Activated CD4-positive, alpha-beta T cell treated with anti-CD3 and anti-CD28 coated beads, Interleukin-10, Interleukin-2, amounts not matched to agents 100 ng/mL and 50 ng/mL, durations not matched to agents 16 hours and 8 hours (primary cell): ENCODE measurements at places on chromosomes 1 and 21.
A peak's percentile ranks its signal among the peaks of the same experiment; 100 is the strongest.

GRCh38 chr1:201471772-201472171 is 2.8 kb upstream of the PHLDA3 start:
- no peak for DNase-seq

DNA sequence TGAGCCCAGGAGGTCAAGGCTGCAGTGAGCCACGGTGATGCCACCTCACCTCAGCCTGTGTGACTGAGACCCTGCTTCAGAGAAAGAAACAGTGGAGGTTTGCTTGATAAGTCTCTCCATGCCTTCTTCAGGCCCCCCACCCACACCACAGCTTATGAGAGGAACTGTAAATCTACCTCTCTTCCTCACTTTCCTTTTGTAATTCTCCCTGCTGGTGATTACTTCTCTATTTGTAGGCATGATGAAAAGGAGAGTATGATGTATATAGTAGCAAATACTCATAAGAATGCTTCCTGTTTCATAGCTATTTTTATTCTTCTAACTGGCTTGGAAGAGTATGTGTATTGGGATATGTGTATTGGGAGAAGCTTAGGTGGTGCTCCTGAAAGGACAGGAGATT is 186.3 kb downstream of the VPS13D start:
- no peak for DNase-seq

- DNase-seq = no peak
These were observed 1079.8 kb downstream of the ADGRL2 start for GRCh38 chr1:82880506-82880905.

- no peak for DNase-seq
These were observed 54.5 kb downstream of the C8B start for GRCh38 chr1:56911098-56911938.

DNA sequence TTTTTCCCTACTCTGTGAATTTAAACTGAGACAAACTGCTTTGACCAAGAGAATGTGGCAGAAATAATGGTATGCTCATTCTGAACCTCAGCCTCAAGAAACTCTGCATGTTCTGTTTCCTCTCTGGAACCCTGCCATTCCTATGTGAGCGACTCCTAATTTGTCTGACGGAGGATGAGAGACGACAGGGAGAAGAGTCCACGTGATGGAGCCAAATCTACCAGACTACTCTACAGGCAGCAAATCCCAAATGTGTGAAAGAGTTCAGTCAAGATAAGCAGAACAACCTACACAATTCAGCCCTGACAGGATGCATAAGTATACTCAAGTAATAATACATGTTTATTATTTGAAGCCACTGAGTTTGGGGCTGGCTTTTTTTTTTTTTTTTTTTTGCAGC is 153.5 kb downstream of the DPYD start:
- no peak for DNase-seq

DNA sequence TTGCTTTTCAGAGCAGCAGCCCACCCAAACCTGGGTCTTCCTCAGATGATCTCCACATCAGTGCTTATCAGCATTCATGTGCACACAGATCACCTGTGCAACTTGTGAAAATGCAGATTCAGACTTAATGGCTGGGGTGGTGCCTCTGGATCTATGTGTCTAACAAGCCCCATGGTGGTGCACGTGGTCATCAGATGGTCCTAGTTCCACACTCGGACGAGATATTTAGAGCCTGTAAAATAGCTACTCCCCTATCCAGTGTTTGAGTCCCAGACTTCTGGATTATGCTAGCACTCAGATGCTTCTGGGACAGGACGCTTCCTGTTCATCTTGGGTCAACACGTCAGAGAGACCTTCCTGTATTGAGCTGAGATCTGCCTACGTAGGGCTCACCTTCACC is 114.2 kb downstream of the LIPI start:
- DNase-seq = no peak

DNA sequence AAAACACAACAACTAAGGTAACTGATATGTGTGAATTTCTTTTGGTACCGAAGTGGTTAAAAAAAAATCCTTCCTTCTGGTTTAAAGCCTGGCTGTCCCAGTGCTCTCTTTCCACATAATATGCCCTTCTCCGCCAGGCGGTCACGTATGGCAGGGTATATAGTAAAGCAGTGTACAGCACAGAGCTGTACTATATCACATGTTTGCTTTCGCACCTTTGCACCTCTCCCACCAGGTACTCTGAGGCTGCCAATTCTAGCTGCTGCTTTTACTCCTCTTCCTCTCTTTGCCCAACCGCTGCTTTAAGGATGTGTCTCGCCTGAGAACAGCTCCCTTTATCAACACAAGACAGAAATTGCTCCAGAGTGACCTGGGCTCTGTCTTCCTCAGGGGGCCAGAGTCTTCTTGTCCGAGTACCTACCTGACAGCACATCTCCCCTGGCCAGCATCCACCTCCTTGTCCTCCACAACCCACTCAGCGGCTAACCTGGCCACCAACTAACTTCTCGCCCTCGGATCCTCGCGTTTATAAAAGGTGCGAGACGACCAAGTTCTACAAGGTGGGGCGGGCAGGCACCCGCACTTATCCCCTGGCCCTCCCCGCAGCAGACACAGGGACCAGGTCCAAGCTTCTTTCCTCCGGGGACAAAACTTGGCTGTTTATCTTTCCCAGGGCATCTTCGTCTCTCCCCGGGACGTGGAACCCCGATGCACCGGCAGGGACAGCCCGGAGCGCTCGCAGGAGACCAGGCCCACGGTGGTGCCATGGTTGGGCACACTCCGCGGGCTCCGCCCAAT is 1.6 kb downstream of the COLGALT2 start:
- DNase-seq = peak; percentile 6

- DNase-seq = no peak
These were observed 17.1 kb downstream of the FCRL4 start for GRCh38 chr1:157580828-157581210.

GRCh38 chr1:6212193-6212959 is 6.5 kb downstream of the RNF207 start:
- no peak for DNase-seq

DNA sequence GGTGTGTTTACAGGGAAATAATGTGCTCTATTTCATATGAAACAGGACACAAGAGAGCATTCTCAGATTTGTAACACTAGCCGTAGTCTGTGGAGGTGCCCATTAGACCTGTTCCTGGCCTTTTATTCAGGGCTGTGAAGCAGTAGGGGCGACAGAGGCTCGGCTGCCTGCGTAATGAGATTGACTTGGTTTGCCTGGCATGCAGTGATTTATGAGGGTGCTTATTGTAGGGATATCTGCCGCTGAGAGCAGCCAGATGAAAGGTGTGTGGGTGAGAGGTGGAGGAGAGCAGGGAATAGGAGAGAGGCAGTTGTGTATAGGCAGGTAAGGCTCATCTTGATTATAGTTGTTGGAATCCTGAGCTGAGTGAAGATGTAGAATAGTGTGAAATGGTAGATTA is 51.3 kb downstream of the DNAJC6 start:
- no peak for DNase-seq

DNA sequence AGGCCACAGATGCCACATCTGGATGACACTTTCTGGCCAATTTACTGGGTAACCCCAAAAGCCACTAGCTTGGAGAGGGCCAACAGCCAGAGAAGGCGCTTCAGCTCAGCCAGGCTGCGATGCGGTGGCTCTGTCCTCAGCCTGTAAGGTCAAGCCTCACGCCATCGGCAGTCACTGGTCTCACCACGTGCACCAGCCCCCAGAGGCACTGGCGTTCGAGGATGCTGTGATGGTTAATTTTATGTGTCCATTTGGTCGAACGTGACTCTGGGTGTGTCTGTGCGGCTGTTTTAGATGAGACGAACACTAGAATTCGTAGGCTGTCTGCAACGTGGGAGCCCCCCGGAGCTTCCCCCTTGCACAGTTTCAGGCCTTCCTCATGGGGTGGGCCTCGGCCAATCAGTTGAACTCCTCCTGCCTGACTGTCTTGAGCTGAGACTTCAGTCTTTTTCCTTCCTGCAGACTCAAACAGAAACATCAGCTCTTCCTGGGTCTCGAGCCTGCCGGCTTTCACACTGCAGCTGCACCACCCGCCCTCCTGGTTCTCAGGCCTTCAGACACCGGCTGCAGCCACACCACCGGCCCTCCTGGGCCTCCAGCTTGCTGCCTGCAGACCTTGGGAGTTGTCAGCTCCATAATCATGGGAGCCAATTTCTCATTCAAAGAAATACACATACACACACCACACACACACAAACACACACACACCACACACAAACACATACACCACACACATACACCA is 41.6 kb upstream of the SLC45A1 start:
- peak; percentile 58 for DNase-seq

DNA sequence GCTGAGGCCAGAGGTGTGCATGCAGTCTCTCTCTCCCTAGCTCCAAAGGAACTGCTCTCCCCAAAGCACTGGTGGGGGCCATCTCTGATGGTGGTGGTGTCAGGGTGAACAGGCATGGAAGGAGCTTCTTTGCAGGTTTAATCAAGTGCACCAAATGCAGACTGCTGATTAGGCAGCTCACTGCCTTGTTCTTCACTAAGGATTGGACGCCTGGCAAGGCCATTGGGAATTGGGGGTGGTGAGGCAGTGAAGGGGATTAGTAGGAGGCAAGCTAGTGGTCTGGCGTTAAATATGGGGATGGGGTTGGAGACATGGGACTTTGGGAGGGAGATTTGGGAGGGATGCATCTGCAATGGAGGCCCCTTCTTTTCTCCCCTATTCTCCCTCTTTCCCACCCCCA is 1.5 kb downstream of the CACNA1E start:
- DNase-seq = no peak

- no peak for DNase-seq
These were observed 36.8 kb upstream of the PWP2 start for GRCh38 chr21:44070391-44070790.

DNA sequence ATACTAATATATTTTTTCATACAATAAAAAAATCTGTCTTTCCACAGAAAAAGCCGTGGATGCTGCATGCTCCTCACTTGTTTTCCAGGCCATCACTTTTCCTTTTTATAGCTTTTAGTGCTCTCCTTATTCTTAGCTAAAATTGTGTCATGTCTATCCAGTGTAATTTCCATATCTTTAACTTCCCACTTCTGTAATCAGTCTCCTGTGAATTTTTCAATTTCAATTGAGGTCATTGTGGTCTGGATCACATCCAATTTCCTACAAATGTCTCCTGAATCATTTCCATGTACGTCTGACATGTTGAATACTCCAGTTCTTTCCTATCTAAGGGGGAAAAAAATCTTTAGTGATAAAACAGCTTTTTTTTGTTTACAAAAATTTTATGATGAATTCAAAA is 838.2 kb upstream of the B3GALT2 start:
- DNase-seq = no peak

- DNase-seq = peak; percentile 20
These were observed 209.9 kb downstream of the SDCCAG8 start for GRCh38 chr1:243465738-243466137.

DNA sequence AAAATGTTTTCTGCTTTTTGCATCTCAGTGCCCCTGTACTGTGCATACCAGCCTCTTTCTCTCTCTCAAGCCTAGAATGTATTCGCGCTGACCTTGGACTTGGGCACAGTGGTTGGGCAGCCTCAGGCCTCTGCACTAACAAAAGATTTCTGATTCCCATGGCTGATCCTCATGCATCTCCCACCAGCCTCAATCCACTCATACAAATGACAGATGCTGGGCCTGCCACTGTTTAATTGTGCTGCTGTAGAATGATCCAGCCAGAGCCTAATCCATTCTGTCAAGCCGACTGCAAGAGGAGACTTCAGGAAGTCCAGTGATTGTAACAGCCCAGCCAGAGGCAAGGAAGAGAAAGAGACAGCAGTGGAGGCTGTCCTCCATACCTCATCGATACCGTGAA is 180.8 kb downstream of the ASTN1 start:
- no peak for DNase-seq

DNA sequence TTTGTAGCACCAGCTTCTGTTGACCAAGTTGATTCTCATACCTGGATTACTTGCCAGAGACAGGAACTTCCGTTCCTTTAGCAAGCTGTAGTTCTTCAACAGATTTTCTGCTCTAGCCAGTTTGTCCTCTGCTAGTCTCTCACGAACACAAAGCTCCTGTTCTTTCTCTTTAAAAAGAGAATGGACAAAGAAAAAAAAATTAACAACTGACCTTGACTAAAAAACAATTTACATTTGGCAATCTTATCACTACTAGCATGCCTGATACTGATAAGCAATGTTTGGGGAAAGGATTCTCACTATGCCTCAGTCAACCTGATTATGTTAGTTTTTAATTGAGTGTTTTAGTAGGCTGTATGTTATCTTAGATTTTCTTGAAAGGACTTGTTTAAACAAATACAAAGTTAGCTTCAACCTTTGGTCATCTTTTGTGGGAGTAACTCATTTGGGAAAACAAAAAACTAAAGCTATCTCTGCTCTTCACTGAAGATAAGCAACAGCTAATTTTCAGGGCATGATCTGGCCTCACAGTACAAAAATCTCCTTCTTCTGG is 8.3 kb downstream of the NEK2 start:
- DNase-seq = no peak

DNA sequence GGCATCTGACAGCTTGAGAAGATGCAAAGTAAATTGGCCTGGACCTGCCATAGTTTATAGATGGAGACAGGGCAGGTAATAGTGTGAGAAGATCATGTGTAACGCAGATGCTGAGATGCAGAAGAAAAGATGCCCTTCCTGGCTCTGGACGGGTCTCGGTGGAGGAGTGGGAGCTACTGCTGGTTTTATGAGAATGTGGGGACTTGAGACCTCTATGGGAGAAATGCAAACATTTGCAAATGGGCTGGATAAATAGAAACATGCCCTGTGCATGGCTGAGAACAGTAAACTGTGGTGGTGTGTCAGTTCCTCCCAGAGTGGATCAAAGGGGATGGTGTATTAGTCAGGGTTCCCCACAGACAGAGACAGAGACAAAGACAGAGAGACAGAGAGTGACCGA is 21.9 kb downstream of the UBASH3A start:
- DNase-seq = peak; percentile 74

DNA sequence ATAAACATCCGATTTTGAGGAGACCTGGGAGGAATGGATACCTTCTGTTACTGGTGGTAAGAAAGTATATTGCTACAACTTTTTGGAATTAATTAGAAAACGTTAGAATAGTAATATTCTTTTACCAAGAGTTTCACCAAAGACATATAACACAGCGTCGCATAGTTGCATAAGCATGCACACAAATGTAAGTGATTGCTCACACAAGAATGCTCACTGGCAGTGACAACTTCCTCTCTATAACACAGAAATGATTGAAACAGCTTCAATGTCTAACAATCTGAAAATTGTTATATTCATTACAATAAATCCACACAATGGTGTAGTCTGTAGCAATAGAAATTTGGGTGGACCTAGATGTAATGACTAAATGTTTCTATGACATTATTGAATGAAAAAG is 998.6 kb downstream of the TTLL7 start:
- no peak for DNase-seq

- DNase-seq = no peak
These were observed 13.2 kb downstream of the TMEM240 start for GRCh38 chr1:1527092-1527816.

DNA sequence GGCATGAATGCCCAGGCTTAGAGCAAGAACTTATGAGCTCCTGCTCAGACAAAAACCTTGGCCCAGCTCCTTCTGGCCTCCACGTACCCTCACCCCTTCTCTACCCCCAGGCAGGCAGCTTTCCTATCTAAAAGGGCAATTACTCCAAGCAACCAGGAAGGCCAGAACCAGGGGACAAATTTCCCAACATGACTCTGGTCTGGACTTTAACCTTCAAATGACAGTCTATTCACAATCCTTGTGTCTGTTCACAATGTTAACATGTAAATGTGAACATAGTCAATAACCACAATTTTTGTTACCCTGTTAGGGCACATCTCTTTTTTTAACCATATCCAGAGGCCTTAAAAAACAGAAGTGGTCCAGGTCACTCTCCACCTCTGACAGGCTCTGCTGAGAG is 64.4 kb upstream of the LAPTM5 start:
- no peak for DNase-seq

- no peak for DNase-seq
These were observed 99.6 kb downstream of the CENPF start for GRCh38 chr1:214702556-214702955.

GRCh38 chr1:236681219-236681618 is 5.1 kb upstream of the ACTN2 start:
- DNase-seq = no peak
